ENCODE measurements at places on chromosomes 12 and 14.
A peak's percentile ranks its signal among the peaks of the same experiment; 100 is the strongest.

DNA sequence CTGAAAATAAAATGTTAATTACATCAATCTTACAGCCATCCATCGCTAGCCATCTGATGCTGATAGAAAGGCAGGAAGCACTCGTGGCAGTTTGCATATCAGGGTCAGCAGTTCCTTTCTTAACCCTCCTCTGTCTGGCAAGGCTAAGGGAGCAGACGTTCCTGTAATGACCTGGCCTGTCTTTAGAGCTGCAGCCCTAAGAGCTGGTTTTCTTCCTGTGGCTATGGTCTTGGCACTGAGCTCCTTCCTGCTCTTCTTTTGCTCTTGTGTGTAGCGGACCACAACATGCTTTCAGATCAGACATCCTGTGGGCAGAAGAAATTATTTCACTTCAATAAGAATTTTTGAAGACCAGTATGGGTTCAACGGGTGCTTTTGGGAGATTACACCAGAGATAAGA, 170.4 kb downstream of the DAD1 start:
- DNase-seq: peak; percentile 26

DNA sequence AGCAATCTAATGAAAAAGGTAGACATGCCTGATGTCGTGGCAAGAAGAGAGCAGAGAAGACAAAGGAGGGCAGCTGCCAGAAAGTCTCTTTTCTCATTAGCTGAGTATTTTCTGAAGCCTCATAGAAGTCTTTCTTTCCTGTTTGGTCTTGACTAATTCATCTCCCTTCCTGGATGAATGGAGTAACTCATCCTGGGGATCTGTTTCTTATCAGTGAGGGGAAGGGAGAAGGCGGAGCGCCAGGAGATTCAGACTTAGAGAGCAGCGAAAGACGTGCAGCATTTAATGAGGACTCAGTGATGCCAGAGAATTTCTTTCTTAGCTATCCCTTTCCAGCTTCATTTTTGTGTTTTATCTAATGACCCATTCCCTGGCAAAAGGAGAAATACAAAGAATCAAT, 89.4 kb downstream of the SLC15A4 start:
- DNase-seq: no peak

- no peak for DNase-seq
These were observed 366.3 kb downstream of the TMTC2 start for GRCh38 chr12:83052890-83053541.

DNA sequence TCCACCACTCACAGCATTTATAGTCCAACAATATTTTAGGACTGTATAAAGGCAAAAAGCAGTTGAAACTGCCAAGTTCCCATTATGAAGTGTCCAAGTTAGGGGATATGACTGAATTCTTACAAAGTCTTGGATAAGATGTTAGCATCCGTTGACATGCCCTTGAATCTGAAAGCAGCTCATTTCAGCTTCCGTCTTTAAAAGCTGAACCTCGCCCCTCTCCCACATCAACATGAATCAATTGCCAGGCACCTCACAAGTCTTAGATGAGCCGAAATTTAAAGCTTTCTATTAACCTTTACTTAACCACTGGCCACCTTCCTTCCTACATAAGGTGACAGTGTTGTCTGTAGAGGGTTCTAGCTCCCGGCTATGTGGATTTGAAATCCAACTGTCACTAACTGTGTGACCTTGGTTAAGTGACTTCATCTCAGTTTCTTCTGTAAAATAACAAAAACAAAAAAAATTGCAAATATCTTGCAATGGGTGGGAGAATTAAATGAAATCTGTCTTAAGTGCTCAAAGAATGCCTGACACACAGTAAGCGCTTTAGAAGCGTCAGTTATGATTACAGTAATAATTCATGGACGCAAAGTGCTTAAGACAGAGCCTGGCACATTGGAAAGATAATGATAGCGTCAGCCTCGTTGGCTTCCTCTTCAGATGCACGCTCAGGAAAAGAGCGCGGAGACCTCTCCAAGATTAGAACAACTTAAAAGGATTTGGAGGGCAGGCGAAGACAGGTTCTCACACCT, 1.2 kb downstream of the PPP1CC start:
- no peak for DNase-seq

- no peak for DNase-seq
These were observed 1184.2 kb downstream of the FLRT2 start for GRCh38 chr14:86714153-86714552.

- DNase-seq: no peak
These were observed 2.3 kb upstream of the GPX2 start for GRCh38 chr14:64944861-64945260.

GRCh38 chr14:86527312-86527711, 997.4 kb downstream of the FLRT2 start:
- no peak for DNase-seq

DNA sequence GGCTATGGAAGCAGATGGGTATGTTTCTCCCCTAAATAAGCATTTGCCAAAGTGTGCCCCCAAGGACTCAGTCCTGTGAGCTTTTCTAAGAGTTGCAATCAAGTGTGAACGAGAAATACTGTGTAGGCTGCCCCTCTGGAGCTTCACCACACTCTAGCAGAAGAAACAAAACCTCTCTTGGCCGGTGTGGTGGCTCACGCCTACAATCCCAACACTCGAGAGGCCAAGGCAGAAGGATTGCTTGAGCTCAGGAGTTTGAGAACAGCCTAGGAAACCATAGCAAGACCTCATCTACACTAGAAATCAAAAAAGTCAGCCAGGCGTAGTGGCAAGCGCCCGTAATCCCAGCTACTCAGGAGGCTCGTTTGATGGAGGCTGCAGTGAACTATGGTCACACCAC, 9.8 kb downstream of the VPS37B start:
- no peak for DNase-seq

DNA sequence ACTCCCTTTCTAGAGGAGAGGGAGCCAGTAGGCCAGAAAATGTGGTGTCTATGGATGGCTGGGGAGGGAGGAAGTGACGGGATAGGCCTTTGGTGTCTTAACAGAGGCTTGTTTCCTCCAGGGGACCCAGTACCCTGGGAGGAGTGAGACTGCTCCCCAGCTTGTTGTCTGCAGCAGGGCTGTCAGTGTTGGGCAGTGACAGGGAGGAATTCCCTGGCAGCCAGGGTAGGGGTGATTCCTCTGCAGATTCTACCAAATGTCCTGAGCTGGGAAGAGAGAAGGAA, 64.0 kb downstream of the GALNT16 start:
- no peak for DNase-seq

- no peak for DNase-seq
These were observed 1.6 kb downstream of the MMP14 start for GRCh38 chr14:22837750-22838538.

DNA sequence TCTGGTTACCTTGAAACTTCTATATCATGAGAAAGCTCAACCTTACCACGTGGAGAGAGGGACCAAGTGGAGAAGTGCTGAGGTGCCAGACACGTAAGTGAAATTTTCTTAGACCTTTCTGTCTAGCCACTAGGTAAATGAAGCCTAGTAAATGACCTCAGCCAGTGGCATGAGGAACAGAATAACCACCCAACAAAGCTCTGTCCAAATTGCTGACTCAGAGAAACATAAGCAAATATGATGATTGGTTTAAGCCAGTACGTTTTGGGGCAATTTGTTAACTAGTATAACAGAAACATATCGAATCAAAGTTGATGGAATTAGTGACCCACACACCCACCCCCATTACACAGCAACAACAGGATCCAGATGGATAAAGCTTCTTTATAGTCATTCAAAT, 75.2 kb upstream of the MAX start:
- no peak for DNase-seq

DNA sequence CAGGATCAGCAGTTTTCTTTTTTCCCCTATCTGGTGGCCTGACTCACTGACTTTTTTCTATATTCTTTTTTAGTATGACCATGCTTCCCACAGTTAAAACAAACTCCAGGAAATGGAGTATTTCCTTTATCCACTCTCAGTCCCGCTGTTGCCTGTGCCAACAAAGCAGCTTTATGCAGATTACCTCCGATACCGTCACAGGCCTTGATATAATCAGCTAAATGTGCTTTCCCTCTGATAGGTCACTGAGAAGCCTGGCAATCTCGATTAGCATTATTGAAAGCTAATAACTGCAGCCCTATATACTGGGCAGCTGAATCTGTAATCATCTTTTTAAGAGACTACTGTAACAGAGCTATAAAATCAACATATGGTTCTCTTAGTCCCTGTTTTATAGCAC, 243.6 kb downstream of the KIF21A start:
- no peak for DNase-seq

- no peak for DNase-seq
These were observed 151.8 kb downstream of the KIF26A start for GRCh38 chr14:104290058-104290667.

- DNase-seq: no peak
These were observed 208.7 kb downstream of the RBM19 start for GRCh38 chr12:113757221-113758002.

DNA sequence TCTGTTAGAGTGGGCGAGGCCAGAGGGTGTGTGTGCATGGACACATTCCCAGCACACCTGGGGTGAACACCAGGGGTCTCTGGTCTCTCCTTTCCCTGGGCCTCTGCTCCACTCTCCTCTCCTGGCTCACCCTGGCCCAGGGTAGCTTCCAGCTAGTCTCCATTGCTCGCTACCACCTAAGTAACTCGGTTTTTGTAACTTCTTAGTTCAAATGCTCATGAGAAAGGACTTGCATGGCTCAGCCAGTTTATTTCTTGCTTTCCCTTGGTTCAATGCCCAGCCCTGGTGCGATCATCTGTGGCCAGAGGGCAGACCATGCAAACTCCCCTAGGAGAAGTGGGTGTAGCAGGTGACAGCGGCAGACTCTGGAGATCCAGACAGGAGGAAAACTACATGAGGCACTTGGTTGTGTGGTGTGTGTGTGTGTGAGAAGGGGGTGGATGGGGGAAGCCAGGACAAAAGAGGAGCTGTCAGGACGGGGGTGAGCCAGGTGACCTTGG, 8.9 kb upstream of the ACVR1B start:
- no peak for DNase-seq

GRCh38 chr12:88218293-88218692, 76.2 kb downstream of the TMTC3 start:
- no peak for DNase-seq

- no peak for DNase-seq
These were observed 53.6 kb downstream of the SLC25A47 start for GRCh38 chr14:100376751-100377171.

DNA sequence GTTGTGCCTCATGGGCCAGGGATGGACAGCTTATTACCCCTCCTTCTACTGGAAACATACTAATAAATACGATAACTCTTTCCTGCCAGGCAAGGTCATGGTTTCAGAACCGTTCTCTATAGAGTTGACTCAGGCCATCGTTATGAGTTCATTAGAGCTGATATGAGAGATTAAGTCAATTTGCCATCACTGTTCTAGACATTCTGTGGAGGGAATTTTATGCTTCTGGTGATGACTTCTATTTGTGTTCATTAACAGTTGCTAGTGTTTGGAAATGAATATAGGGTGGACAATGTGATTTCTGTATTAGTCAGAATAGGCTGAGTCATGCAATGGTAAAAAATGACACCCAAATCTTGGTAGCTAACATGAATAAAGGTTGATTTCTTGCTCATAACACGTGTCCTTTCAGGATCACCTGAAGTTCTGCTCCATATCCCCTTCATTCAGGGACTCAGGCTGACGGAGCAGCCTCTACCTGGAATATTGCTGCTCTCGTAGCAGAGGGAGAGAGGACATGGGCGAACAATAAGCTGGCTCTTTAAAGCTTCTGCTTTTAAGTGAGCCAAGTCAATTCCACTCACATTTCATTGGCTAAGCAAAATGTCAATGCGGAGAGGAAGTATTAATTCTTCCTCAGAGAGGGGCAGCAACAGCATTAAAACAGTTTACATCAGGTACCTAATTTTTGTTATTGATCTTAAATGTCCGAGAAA, 18.5 kb upstream of the TBPL2 start:
- DNase-seq: no peak

Data from GM12864 (cell line).